Fibroblast of villous mesenchyme (primary cell): ENCODE measurements at places on chromosomes 16 and 17.

GRCh38 chr16:56995136-56995805 lies 5.9 kb downstream of the NLRC5 start:
- DNase-seq: no peak

DNA sequence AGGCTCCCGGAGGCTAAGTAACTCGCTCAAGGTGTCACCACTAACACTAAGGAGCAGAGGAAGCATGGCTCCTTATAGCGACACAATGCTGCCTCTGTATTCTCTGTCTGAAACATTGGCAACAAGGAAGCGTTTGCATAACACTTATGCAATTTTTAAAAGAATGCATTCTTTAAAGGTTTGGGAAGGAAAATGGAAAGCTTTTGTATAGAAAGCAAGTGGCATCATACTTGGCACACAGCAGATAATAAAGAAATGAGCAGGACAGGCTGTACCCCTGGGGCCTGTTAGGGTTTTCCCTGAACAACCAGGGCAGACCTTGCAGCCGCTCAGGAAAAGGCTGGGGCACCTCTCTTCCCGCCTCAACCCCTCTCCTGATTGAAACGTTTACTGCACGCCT lies 36.9 kb downstream of the PPL start:
- no peak for DNase-seq

- peak; percentile 77 for DNase-seq
Observed at GRCh38 chr17:62628831-62629555, 1.5 kb downstream of the MRC2 start.

DNA sequence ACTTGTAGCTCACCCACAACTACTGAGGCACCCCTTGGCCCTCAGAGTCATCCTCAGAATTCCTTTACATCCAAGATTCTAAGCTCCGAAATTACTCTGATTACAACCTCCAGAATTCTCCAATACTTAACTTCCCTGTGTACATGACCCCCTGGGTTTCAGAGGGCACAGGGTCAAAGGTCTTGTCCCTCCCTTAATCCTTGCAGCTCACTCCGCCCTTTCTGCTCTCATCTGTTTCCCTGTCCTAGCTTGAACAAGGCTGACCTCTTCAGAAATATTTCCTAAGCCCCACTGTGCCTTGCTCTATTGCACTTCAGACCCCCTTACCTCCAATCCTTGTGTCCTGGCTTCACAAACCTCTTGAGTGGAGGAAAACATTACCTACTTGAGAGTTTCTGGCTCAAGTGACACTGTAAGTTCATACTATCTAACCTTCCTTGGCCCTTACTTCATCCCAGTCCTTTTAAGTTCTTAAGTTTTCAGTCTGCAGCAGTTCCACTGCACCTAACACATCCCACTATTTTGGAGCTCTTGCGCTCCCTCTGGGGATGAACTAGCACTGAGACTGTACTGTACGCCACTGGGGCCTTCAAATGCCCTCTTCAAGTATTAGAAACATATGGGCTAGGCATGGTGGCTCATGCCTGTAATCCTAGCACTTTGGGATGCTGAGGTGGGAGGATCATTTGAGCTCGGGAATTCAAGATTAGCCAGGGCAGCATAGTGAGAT lies 6.2 kb downstream of the N4BP1 start:
- DNase-seq: no peak

DNA sequence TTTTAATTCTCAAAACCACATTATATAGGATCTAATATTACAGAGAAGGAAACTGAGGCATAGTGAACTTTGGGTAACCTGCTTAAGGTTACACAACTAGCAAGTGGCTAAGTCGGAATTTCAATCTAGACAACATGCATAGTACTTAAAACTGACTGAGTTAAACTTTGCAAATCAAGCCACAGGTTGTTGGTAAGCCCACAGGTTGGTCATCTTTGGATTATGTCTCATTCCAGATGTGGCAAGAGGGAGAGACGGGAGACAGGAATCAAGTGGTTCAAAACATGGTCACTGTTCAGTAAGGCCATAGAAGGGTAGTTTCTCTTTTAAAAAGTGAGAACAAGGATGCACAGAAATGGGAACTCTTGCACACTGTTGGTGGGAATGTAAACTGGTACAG lies 57.1 kb downstream of the MYO1D start:
- DNase-seq: no peak

DNA sequence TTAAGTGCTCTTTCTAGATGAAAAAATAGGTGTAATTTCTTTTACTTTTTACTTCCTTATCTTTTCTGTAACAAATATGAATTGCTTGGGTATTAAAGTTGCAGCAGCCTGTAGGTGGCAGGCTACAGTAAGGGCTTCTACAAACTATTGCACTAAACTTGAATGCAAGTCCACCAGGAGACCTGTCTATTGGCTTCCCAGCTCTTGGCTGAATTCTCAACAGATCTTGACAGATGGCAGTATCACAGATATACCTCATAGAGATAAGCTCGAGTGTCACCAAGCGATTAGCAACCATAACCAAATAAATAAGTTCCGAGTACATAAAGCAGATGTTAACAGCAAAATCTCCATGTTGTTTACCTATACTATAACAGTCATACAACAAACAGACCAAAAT lies 5.9 kb downstream of the BBS2 start:
- peak; percentile 71 for DNase-seq

- no peak for DNase-seq
Observed at GRCh38 chr16:76661691-76662235, 384.6 kb downstream of the CNTNAP4 start.

GRCh38 chr17:77424585-77425344 lies 284.0 kb downstream of the SEC14L1 start:
- DNase-seq: peak; percentile 100

GRCh38 chr17:14926526-14927122 lies 338.5 kb downstream of the PMP22 start:
- peak; percentile 77 for DNase-seq

- no peak for DNase-seq
Observed at GRCh38 chr16:12793865-12794240, 9.8 kb downstream of the CPPED1 start.

GRCh38 chr16:56259425-56259779 lies 68.1 kb downstream of the GNAO1 start:
- no peak for DNase-seq

DNA sequence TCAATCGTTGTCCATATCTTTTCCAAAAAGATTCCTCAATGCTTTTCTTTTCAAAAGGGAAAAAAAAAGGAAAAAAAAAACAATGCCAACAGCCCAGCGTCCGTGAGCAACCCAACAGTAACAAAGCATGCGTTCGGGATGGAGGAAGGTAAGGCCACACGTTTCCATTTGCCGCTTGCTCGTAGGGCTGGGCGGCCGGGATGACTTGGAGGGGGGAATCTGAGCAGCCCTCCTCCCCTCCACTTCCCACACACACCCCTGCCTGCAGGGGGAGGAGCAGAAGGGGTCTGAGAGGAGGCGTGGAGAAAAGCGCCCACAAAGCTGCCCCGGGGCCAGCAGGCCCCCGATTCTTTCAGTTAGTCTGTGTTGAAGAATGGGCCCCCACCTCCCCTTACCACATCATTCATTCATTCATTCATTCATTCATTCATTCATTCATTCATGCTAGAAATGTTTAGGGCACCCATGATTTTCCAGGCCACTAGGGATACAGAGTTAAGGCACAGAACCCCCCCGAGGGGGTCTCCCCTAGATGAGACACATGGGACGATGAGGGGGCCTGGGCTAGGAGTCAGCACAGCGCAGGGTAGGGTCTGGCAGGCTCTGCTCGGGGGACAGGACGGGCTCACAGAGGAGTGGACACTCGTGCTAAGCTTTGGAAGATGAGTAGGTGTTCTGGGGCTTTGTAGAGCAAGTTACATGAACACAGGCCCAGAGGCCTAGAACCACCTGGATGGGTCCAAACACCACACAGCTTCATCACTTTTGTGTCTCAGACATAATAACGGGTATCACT lies 10.9 kb upstream of the TBX2 start:
- DNase-seq: no peak

DNA sequence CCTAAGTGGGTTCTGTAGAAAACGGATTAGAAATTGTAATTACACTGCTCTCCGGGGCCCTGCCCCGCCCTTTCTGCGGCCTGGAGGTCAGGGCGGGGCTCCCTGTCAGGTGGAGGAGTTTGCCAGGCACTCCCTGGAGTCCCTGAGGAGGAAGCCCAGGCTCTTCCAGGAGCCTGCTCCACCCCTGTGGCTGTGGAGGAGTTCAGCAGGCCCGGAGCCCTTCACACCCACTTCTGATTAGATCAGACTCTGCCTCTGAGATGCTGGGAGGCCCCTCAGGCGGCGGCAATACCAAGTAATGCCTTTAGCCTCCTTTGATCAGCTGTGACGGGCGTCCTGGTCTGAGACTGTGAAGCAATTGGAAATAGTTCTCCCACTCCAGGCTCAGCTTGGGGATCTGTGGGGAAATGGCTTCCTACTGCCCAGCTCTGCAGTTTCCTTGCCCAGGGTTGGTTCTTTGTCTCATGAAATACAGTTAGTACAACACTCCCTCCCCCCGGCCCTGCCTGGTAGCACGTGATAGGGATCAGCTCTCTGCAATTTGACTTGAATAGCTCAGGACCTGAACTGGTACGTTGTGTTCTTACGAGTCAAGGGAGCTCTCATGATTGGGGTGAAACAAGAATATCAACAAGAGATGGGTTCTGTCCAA lies 22.3 kb downstream of the BAIAP2 start:
- peak; percentile 82 for DNase-seq

DNA sequence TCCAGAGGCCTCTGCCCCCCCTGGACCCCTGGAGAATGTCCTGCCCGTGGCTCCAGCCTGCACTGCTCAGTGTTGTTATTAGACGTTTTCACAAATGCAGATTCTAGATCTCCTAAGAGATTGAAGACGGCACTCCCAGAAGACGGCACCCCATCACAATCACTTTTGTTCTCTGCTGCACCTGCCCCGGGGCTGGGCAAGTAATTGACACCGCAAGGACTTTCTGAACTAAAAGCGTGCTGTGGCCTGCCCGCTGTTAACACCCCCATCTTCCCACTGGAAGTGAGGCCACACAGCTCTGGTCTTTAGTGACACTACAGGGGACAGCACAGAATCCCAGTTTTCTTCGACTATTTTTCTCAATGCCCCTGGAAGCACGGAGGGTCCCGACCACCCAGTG lies 256.9 kb downstream of the ENGASE start:
- no peak for DNase-seq

- no peak for DNase-seq
Observed at GRCh38 chr17:35875800-35876139, 4.4 kb downstream of the CCL5 start.

DNA sequence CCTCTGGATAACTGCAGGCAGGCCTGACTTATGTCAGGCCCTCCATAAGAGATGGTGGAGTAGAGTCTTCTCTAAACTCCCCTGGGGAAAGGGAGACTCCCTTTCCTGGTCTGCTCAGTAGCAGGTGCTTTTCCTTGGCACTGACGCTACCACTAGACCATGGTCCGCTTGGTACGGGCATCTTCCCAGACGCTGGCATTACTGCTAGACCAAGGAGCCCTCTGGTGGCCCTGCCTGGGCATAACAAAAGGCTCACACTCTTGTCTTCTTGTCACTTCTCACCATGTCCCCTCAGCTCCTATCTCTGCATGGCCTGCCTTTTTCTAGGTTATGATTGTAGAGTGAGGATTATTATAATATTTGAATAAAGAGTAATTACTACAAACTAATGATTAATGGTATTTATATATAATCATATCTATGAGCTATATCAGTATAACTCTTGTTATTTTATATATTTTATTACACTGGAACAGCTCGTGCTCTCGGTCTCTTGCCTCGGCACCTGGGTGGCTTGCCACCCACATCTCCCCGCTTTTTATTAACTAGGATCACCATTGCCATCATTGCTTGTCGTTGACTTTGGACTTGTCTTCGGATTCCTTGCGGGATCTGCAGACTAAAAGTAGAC lies 59.8 kb upstream of the ARL4D start:
- DNase-seq: peak; percentile 53

DNA sequence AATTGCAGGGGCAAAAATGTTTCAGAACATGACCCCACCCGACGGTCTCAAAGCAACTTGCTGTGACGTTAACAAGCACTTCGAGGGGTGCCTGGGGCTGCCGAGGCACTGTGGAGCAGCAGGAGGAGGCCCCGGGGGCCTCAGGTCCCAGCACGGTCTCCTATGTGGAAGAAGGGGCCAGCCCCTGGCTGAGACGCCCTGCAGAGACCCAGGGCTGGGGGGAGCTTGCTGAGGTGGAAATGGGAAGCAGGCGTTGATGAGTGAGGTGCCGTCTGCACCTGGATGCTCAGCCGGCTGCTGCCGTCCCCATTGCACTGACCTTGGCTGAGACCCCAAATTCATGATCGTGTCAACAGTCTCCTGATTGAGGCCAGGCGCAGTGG lies 46.5 kb downstream of the NT5M start:
- DNase-seq: no peak

DNA sequence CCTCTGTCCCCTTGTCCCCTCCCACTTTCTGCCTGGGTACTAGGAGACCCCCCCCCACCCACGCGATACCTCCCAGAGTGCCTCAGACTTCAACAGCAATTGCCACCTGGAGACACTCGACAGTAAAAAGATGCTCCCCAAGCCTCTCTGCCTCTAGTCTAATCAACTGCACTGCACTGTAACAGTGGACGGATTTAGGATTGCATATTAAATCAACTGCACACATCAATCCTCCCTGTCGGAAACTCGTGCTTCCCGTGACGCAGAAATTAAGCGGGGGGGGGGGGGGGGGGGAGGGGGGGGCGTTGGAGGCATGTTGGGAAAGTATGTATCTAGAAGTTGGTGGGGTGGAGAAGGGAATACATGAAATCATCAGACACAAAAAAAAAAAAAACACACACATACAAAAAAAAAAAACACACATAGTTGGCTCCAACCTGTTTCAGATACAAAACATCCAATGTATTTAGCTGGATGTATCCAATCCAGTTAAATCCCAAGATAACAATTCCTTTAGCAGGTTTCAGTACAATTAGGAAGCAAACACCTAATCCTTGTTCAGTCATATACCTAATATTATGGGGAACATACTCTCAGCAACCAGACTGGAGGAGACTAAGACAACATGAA lies 29.7 kb downstream of the FAM222B start:
- DNase-seq: peak; percentile 81

- no peak for DNase-seq
Observed at GRCh38 chr16:17901309-17901708, 430.5 kb upstream of the XYLT1 start.

DNA sequence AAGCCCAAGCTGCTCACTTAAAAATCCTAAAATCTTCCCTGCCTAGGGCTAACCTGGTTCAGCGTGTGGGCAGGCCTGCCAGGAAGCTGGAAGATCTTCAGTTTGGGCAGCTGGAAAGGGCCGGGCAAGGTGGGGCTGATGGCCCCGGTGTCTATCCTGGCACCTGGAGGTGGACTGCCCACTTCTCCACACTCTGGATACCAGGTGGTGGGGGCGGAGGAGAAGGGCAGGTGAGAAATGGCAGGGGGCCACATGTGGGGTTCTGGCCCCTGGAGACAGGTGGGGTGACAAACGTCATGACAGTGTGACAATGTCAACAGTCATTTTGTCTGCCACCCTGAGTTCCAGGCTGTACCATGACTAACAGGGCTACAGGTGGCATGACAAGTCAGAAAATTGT lies 78.5 kb upstream of the C16orf82 start:
- no peak for DNase-seq

- no peak for DNase-seq
Observed at GRCh38 chr16:35908942-35909341, 2449.5 kb downstream of the TP53TG3F start.
